ENCODE measurements at places on chromosomes 1 and 21.

- no peak for DNase-seq
Observed at GRCh38 chr1:190252046-190252445, 225.6 kb downstream of the BRINP3 start.

- DNase-seq = no peak
Observed at GRCh38 chr1:162400790-162401355, 11.1 kb downstream of the SH2D1B start.

DNA sequence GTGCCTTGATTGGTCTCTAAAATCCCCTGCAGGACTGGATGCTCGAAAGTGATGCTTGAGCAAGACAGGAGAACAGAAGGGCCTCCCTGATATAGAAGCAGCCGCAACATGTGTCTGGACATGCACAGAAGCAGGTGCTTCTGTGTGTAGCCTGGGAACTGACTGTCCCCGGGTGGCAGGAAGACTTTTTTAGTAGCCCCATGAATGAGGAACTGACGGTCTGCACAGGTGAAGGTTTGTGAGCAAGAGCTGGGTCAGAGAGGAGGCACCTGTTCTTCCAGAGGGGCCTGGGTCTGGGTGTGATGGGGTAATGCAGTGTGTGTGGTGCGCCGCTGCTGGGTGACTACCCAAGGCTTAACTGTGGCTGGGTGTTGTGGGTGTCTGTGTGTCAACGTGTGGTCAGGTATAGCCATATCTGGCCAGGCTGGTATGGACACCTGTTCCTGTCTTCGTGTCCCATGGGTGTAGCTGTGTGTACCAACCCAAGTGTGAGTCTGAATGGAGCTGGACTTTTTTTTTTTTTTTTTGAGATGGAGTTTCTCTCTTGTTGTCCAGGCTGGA, 39.1 kb upstream of the FOXO6 start:
- DNase-seq = no peak

DNA sequence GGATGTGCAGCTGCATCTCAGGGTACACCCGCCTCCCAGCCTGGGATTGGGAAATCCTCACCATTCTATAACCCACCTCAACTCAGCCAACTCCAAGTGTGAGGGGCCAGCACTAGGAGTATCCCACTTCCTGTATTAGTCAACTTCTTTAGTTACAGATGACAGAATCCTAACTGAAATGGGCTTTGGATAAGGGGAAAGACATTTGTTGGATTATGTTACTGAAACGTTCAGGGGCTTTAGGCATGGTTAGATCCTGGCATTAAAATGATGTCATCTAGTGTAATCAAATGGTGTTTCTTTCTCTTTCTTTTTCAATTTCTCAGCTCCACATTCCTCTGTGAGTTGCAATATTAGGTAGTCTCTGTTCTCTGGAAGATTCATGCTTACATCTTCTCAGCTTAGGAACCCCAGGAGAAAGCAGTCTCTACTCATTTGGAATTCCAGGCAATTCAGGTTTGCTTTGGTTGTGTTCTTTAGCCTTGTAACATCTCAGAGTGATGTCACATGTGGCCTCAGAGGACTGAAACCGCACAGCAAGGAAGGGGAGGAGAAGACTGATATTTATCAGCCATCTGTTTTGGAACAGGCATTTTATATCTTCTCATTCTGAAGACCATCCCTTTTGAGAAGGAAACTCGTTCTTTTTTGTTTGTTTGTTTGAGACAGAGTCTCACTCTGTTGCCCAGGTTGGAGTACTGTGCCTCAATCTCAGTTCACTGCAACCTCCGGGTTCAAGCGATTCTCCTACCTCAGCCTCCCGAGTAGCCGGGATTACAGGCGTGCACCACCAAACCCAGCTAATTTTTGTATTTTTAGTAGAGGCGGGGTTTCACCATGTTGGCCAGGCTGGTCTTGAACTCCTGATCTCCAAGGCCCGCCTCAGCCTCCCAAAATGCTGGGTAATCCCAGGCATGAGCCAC, 18.9 kb upstream of the TMEM54 start:
- no peak for DNase-seq

- no peak for DNase-seq
Observed at GRCh38 chr21:30240661-30241060, 24.8 kb upstream of the CLDN8 start.

DNA sequence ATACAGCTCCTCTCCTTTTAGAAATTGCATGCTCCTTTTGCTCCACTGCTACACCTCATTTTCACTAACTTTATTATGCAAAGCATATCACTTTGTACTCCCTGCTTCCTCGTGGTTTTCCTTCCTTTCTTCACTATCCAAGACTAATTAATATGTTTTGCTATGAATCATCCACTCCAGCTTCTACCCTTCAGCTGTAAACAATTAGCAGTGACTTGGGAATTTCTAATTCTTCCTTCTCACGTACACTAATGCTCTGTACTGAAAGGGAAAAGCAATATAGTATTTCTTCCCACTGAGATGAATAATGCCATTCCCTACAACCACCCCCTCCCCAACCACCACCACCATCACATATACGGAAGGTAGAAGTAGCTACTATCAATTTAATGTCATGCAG, 1917.0 kb downstream of the MRPL39 start:
- no peak for DNase-seq
